ENCODE measurements at places on chromosomes 11 and 22.

GRCh38 chr22:37079668-37080171 is 28.2 kb downstream of the KCTD17 start:
- DNase-seq = no peak

DNA sequence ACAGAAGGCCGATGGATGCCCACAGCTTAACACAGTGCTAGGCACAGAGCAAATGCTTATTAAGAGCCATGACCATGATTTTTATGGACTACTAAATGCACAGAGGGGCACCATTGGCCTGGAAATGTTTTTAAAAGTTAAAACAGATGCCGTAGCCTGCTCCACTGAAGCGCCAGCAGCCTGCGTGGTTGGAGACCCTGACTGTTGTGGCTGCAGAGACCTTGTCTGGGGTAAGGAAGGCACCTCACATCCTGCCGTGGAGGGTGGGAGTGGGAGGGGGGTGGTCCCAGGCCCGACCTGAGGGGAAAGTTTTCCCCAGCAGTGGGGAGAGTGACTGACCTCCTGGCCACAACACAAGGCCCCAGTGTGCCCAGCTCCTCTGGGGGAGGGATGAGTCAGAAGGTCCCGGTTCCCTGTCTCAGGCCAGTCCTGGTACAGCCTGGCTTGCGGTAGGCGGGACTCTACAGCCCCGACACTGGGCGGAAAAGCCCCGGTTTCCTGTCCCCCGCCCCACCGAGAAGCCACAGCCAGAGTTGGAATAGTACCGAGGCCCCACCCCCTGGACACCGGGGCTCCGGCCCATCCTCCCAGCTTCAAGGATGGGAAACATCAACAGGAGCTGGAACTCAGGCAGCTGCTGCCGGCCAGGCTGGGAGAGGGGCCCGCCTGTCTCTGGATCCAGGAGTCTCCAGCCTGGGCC is 7.0 kb downstream of the CHST1 start:
- DNase-seq = no peak

- DNase-seq = no peak
Observed at GRCh38 chr11:119651802-119652584, 77.0 kb downstream of the NECTIN1 start.

DNA sequence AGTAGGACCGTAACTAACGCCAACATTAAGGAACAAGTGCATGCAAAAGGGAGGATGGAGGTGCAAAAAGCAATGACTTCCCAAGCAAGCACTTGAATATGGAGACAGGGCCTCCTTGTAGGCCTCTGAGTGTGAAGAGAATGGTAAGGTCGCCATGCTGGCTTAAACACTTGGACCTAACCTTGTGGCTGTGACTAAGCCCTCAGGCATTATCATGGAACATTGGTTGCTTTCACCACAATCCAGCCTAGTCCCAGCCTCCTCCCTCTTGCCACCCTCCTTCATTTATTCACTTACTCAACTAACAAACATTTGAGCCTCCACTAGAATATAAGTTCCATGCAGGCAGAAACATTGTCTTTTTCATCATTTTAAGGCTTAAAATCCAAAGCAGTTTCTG is 11.9 kb upstream of the SYTL2 start:
- DNase-seq = no peak

DNA sequence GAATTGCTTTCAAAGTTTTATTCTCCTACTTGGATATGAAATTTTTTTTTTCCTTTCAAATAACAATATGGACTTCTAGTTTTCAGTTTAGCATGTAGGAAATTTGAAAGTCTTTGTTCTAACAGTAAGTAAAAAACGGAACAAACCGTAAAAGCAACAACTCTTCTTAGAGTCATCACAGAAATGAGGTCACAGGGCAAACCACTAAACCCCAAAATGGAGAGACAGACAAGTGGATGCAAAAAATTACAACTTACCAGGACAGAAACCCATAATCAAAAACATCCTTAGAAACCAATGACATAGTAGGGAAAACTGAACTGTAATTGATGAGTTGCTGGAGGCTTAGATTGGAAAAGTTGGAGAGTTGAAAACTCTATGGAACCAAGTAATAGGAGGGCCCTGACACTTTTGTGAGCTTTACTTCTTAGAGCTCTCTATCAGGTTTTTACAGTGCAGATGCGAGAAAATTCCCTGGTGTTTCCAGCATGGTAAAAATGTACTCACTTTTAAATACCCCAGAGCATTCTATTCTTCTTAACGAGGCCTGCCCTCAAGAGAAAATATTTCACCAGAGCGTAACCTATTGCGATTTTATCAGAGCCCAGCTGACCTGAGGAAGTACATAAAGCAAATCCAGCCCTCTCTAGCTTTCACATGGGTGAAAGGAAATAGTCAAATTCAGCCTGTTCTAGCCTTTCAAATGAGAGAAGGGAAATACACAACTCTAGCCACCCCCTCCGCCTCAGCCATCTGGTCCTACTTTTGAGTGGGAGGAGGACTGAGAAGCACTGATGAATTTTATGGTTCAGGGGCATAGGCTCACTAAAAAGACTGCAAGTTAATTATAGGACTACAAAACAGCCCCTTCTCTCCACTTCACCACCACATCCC is 39.1 kb downstream of the CASP12 start:
- DNase-seq = no peak

DNA sequence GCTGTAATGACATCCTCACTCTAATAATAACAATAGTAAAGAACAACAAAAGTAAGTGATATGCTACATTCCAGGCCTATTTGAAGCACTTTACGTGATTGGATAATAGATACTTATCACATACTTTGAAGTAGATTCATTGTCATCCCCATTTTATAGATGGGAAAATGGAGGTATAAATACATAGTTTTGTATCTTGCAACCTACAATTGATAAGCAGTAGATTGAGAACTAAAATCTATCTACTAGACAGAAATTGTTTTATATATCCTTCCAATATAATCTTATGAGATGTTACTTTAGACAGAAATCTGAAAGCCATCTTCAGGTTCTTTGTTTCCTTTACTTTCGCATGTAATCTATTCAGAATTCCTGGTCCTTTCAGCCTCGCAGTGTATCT is 104.6 kb upstream of the CD44 start:
- DNase-seq = no peak

DNA sequence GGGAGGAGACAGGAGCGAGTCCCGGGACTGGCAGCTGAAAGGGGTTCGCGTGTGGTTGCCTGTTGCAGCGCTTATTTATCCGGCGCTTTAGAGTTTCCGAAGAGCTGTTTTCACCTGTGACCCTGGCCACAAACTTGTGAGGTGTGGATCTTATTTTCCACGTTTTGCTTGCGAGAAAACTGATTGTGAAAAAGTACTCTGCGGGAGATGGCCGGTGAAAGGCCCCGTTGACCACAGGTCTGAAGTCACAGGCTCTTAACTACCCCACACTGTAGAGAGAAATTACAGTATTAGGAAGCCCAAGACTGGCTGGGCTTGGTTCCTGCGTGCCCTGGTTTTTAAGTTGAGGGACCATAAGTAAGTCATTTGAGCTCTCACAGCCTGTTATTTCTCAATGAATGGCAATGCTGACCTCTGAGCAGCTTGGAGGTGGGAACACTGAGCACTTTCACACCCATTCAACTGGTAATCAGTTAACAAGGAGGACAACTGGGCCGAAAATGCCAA is 379 bp upstream of the RAB38 start:
- DNase-seq = no peak

GRCh38 chr11:16863389-16863788 is 124.9 kb downstream of the C11orf58 start:
- DNase-seq = no peak

DNA sequence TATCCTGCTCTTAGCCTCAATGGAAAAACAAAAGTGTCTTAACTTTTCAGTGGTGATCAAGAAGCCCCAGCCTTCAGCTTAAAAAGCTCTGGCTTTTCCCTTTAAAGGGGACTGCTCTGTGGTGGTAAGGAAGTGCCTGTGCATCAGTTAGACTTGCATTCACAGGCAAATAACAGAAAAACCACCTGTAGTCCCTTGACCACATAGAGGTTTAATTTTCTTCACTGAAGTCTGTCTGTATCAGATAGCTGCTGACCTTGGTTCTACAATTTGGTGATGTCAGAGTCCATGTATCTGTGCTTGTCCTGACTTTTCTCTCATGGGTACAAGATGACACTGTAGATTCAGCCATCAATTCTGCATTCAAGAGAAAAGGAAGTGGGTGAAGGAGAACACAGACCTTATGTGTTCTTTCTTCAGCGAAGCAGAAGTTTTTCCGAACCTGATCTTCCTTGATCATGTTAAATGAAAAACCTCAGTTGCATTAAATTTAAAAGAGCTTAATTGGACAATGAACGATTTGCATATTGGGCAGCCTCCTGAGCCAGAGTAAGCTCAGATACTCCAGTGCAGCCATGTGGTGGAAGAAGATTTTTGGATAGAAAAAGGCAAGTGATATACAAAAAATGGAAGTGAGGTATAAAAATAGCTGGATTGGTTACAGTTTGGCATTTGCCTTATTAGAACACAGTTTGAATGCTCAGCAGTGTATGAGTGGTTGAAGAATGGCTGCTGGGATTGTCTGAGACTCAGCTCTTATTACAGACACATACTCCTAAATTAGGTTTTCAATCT is 43.2 kb upstream of the RDX start:
- DNase-seq = no peak

- no peak for DNase-seq
Observed at GRCh38 chr11:48088682-48089050, 108.3 kb downstream of the PTPRJ start.

GRCh38 chr11:119473226-119473625 is 50.3 kb upstream of the THY1 start:
- DNase-seq = no peak

- DNase-seq = no peak
Observed at GRCh38 chr22:46047226-46047625, 70.3 kb upstream of the WNT7B start.

- DNase-seq = no peak
Observed at GRCh38 chr11:62340269-62340901, 3.1 kb downstream of the ASRGL1 start.

- no peak for DNase-seq
Observed at GRCh38 chr11:116715383-116715782, 57.4 kb downstream of the BUD13 start.

GRCh38 chr11:6320411-6321155 is at the start of gene CAVIN3:
CAVIN3 (minus strand) TSS chr11:6320501; CDS start chr11:6320476, 25 bp downstream.
- no peak for DNase-seq

GRCh38 chr11:121494355-121495099 is 41.8 kb upstream of the SORL1-AS1 start:
- DNase-seq = no peak

- DNase-seq = no peak
Observed at GRCh38 chr11:130918081-130918480, 1.8 kb upstream of the SNX19 start.

- no peak for DNase-seq
Observed at GRCh38 chr11:33692541-33692940, 8.1 kb downstream of the C11orf91 start.

DNA sequence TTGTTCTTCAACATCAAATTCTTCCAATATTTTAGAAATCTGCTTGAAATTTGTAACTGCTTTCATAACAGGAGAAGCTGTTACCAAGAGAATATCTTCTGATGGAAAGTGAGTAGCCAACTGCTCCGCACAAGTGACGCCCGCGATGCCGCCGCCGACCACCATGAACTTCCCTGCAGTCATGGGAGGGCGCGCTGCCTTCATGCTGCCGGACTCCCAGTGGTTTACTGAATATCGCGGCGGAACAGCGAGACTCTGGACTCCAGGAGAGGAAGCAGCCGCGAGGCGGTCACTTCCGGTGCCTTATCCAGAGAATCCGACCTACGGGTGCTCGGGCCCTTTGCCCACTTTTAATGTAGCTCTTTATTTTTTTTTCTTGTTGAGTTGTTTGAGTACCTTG is 190.6 kb downstream of the GUCY1A2 start:
- no peak for DNase-seq

DNA sequence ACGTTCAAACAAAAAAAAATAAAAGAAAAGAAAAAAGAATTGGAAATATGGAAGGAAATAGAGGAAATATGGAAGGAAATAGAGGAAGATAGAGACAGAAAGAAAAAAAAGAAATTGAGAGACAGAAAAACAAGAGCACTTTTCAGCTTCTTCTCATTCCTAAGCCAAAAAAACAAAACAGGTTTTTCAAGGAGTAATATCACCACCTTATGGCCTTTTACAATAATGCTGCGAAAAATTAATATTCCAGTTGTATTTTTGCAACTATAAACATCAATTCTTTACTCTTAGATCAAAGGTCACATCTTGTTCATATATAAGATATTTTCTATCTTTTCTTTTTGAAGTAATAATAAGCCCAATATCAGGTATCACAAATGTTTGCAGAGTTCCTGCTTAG is 328.3 kb downstream of the FAT3 start:
- no peak for DNase-seq

GRCh38 chr22:39739338-39740027 is 154.1 kb downstream of the ENTHD1 start:
- no peak for DNase-seq

GRCh38 chr22:42114721-42115120 is 15.9 kb downstream of the CYP2D6 start:
- no peak for DNase-seq

GRCh38 chr11:2377511-2378443 is 667 bp downstream of the CD81 start:
- DNase-seq = no peak

- no peak for DNase-seq
Observed at GRCh38 chr11:39255648-39256047, 2203.8 kb downstream of the LRRC4C start.

GRCh38 chr22:37336579-37336978 is 54.3 kb downstream of the CYTH4 start:
- no peak for DNase-seq

DNA sequence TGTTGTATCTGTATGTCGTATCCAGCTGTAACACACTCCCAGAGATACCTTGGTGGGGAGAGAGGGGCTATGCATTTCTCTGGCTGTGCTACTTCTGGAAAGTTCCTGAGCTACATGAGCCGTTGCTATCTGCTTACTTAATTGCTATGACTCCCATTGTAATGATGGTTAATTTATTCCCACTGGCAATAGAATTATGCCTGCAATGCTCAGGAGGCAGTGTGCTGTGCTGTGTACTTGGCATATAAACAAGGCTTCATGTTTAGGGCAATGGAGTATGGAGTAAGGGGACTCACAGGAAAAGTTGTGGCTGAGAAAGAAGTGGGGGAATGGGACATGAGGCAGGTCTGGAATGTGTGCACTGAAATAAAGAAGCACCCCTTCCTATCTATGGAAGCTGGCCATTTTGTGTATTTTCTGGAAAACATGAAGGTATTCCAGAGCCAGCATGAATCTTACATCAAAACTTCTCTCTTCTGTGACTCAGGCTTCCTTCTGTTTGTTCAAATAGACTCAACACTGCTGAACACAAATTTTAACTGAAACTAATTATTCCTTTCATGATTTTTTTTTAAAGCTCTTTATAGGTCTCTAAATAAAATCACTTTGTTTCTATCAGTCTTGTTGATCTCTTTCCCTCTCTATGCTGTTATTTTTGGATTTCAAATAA is 40.6 kb downstream of the CD44 start:
- DNase-seq = no peak

DNA sequence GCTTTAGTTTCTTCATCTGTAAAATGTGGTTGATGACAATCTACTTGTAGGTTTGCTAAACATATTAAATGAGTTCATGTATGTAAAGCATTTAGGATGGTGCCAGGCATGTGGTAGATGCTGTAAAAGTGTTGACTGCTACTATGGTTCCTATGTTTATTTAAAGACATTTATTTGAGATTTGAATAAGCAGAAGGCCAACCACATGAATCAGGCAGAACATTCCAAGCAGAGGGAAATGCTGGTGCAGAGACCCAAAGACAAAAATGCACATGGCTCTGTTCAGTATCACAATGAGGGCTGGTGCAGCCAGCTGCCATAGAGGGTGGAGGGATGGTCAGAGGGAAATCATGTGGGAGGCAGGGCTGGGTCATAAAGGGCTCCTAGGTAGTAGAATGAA is 156.2 kb upstream of the PDGFD start:
- no peak for DNase-seq
